ENCODE measurements at places on chromosomes 2 and 18.

DNA sequence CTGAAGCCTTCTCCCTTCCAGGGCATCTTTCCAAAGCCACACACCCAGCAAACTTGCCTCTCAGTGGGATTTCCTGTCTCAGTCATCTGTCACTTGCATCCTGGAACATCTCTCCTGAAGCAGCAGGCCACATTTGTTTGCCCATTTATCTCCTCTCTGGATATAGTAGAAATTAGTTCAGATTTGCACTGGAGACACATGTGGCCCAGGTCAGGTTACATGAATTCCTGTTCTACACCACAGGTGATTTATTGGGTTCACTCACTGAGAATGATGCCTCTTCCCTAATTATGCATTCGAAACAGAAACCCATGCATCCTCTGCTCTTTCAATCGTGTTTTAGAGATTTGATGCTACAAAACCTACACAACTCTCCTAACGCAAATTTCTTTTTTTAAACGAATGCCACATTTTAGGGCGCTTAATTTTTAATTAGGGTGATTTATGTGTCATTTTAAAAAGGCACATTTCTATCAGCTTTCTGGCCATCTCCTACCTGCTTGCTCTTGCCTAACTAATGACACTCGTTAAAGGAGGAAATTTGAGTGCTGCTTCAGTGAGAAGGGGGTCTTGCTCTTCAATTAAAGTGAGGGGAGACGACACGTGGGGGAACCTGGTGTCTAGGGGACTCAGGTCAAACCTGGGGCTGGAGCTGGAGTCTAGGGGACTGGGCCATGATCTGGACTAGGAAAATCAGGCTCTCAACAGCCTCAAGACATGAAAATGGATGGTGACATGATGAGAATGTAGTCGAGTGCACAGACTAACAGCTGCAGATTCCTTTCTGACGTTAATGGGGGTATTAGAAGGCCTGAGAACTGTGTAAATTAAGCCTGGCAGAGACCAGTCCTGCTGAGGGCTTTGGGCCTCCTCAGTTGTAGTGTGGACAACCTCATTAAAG, 221.4 kb downstream of the CLIP4 start:
- DNase-seq: no peak

GRCh38 chr2:197075754-197076337, 149.3 kb upstream of the PGAP1 start:
- no peak for DNase-seq

- DNase-seq: no peak
Measured at GRCh38 chr18:32139835-32140283, 48.2 kb downstream of the RNF138 start.

DNA sequence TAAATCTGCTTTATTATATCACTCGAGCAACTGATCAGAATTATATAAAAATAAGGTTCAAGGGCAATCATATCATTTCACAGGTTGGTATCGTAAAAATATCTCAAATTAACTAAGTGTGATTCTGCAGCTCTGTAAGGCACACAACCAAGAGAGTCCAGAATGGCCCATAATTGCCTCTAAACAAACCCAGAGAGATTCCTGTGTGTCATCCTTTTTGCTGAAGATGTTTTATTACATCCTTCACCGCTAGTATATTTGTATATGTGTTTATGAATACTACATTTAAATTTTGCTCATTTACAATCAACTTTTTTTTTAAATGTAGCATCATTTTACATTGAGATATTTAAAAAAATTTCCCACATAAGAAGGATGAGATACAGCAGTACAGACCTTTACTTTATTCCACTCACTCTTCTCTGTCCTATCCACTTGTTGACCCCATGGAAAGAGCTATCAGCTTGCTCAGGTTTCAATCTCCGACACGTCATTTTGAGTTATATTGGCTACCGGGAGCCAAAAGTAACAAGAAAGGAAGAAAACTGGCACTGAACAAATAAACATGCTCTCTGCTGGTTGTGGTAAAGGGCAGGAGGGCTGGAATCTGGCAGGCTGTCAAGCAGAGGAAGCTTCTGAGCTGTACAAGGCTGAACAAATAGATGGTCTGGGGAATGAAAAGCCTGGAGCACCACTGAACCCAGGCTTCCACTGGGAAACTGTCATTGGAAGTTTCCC, 23.1 kb downstream of the PLA2R1 start:
- DNase-seq: no peak

DNA sequence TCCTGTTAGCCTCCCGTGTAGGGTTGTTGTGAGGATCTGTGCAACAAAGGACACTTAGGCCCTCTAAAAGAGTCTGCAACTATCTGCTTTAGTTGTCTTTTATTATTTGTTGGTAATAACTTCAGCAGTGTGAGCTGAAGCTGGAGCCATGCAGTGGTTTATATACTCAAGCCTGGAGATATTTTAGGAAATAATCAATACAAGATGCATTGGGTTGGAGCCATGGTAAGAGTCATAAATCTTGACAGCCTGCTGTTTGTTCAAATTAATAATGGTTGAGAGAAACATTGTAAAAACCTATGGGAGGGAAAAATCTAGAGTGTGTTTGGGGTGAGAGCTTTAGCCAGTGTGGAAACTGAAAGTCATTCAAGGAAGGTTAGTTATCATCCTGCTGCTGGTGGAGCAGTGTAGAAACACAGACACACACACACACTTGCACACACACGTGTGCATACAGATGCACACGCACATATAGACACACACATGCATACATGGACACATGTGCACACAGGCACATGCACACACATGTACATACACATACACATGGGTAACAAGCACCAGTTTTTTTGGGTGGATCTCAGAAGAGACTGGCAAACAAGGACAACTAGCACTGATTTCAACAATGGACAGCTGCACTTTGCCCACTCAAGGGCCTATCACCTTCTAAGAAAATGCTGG, 51.0 kb downstream of the ACOXL start:
- DNase-seq: no peak

- no peak for DNase-seq
Measured at GRCh38 chr2:188291142-188291616, 495 bp upstream of the GULP1 start.

DNA sequence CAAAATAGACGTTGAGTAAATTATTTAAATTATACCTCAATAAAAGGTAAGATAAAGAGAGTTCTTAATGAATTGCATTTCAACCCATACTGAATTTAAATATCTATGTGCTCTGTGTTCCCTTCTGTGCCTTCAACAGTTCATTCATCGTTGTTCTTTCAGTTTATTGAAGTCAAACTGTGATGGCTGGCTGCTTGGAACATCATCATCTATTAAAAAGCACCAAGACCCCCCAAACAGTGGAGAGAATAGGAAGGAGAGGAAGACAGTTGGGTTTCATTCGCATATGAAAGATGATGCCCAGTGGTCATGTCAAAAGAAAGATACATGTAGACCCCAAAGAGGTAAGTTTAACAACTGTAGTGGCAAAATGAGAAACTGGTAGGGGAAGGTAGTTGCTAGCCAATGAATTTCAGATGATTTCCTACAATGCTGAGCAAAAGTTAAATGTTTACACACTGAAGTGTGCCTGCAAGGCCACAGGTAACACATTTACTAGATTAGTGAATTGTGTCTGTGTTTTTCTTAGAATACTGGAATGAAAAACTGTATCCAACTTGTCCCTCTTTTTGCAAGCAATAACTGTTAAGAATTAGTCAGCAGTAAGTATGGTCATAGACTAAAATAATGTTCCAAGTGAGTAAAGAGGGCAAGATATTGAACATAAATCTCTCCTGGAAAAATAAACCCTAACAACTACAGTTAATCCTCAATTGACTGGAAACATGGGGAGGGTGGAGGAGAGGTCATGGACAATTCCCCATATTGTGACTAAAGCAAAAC, 331.3 kb downstream of the KIAA1328 start:
- no peak for DNase-seq
